ENCODE measurements at places on chromosomes 16 and 17.

DNA sequence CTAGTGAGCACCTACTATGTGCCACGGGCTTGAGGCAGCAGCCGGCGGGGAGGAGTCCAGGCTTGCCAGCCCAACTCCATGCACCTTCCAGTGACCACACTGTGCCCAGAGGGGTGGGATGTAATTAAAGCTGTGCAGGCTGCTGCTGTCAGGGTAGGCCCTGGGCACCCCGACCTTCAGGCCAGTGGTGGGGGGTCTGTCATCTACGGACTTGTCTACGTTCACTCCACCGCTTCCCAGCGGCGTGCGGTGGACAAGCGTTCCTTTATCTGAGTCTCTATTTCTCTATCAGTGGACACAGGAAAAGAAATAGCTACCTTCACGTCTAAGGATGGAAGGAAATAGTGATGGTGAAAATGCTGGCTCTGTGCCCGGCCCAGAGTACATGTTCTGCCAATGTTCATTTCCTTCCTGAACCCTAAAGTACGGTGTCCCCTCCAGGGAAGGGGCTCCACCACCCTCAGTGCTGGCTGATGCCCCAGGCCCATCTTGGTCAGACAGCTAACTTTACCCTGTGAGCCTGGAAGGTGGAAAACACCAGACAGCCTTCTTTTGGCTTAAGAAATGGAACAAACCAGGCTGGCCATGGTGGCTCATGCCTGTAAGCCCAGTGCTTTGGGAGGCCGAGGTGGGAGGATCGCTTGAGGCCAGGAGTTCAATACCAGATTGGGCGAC is 135.2 kb downstream of the SDK2 start:
- no peak for DNase-seq
- peaks cover 6% of the 10 kb centered on the region for H3K36me3 ChIP-seq
- H3K4me1 ChIP-seq: no peaks in the 10 kb centered on the region
- no peak overlapping the region for H3K4me3 ChIP-seq
- no peaks in the 10 kb centered on the region for H3K27me3 ChIP-seq

DNA sequence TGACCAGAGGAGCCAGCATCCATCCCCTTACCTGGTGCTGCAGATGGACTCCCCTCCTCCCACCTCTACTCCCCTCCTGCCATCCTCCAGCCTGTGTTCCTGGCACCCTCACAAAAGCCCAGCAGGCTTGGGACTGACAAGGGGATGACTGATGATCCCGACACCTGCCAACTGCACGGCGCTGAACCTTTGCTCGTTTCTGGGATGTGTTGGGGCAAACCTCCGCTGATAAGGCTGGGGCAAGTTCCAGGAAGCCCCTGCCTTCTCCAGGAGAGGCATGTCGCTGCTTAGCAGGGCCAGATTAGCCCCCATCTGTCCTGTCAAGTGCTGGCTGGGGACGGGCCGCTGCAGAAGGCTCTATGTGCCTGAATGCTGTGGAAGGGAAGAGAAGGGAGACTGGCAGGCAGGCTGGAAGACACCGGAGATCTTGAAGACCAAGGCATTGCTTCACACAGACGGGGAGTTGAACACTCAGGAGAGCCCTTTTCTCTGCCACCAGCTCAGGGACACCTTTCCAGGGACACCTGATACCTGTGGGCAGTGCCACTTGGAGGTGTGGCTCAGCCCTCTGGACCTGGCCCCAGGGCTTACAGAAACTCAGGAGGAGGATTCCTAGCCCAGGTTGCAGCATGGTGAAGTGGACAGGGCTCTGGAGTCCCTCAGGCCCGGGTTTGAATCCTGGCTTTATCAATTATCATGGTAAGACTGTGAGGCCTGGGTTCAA is 973 bp upstream of the KRT15 start:
- H3K4me1 ChIP-seq: no peaks in the 10 kb centered on the region
- no peak overlapping the region for H3K27ac ChIP-seq
- H3K27me3 ChIP-seq: no peaks in the 10 kb centered on the region

GRCh38 chr17:69578385-69578936 is 164.0 kb downstream of the MAP2K6 start:
- H3K27me3 ChIP-seq: peaks cover 5% of the 10 kb centered on the region
- H3K36me3 ChIP-seq: no peaks in the 10 kb centered on the region
- no peak for DNase-seq
- H3K4me3 ChIP-seq: no peak overlapping the region
- H3K27ac ChIP-seq: no peak overlapping the region
- H3K4me1 ChIP-seq: peaks cover 10% of the 10 kb centered on the region

DNA sequence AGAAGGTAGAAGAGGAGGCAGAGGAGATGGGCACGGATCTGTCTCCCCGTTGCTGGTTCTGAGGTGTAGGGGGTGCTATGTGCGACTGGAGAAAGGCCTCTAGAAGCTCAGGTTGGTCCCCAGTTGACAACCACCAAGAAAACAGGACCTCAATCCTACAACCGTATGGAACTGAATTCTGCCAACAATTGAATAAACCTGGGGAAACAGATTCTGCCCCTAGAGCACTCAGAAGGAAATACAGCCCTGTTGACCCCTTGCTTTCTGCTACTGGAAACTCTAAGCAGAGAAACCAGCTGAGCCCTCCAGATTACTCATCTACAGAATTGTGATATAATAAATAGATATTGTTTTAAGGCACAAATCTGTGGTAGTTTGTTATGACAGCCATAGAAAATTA is 313.0 kb upstream of the GOT2 start:
- H3K4me3 ChIP-seq: no peak overlapping the region
- DNase-seq: no peak
- no peaks in the 10 kb centered on the region for H3K4me1 ChIP-seq
- no peaks in the 10 kb centered on the region for H3K36me3 ChIP-seq
- no peaks in the 10 kb centered on the region for H3K27me3 ChIP-seq

DNA sequence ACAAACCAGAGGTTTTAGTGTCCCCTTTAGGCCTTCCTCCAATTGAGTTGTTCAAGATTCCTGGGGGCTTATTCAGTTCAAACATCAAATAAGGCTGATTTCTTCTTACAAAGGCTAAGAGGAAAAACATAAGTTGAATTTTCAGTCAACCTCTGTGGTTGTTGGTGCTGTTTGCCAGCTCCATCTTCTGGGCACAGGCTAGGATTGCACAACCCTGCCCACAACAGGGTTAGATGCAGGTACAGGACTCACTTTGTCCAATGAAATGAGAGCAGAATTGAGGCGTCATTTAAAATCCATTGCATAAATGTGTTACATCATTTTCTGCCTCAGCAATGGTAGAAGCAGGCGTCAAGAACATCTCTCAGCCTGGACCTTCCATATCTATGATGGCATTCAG is 173.3 kb downstream of the PMP22 start:
- no peak overlapping the region for H3K4me3 ChIP-seq
- H3K27ac ChIP-seq: no peak overlapping the region
- DNase-seq: no peak
- no peaks in the 10 kb centered on the region for H3K27me3 ChIP-seq
- H3K4me1 ChIP-seq: no peaks in the 10 kb centered on the region

GRCh38 chr17:42531455-42532354 is 4.3 kb upstream of the NAGLU start:
- H3K4me3 ChIP-seq: peak overlapping the region; percentile 79
- peaks cover 2% of the 10 kb centered on the region for H3K36me3 ChIP-seq
- peak; percentile 72 for DNase-seq
- H3K27ac ChIP-seq: peak overlapping the region; percentile 75
- peaks cover 2% of the 10 kb centered on the region for H3K27me3 ChIP-seq
- peaks cover 42% of the 10 kb centered on the region for H3K4me1 ChIP-seq

Data from activated naive CD8-positive, alpha-beta T cell treated with anti-CD3 and anti-CD28 coated beads, Interleukin-2, amount 10 ng/mL, durations not matched to agents 7 days and 5 days (primary cell).